ENCODE measurements at places on chromosomes 16 and 17.

DNA sequence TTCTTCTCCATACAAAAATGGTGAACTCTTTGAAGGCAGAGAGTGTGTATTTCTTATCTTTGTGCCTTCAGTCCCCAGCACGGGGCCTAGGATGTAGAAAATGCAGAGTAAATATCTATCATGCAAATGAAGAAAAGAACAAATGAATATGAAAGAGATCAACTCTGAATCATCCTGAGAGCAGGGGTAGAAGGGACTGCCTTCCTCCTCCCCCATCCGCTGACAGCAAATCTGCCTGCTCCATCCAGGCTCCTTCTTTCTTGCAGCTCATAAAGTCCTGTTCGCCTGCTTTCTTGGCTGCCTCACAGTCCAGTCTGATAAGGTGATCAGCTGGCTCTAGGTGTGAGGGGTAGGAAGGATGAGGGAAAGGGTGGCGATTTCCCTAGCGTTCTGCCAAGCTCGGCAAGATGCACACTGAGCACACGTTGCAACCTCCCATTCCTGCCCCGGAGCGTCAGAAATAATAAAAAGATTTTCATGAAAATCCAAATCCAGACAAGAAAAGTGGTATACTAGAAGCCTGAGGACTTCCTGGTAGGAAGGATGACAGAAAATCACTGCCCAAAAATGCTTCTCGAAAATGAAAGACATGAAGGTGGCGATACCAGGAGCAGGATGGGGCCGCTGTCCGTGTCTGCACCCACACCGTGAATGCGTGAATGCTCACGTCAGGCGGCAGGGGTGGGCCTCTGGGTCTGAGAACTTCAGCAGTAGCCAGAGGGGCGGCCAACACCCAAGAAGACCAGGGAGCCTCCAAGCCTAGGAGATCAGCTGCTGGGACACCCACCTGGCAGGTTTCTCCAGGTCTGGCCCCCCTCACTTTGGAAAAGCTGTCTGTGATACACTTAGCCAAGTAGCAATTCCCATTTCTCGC, 67.1 kb downstream of the VPS53 start:
- peak; percentile 18 for DNase-seq

DNA sequence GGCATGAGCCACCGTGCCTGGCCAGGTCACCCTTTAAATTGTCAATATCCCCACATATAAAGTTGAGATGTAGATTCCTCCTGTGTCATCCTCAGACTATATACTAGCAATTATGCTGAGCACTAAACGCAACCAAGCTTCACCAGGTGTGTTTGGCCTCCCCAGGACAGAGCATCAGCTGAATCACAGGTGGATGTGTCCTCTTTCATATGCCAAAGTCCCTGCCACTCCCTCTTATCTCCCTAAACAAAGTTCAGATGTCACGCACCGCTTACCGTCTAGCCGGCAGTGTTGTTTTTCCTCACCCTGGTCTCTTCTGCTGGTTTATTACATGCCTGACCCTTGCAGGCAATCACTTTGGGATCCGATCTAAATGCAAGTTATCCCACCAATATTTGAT, 43.8 kb upstream of the ARHGAP44 start:
- DNase-seq = no peak

- DNase-seq = peak; percentile 95
These were observed at the start of gene POLR2A for GRCh38 chr17:7484067-7484918. TSS of gene POLR2A (plus strand) at chr17:7484366.

DNA sequence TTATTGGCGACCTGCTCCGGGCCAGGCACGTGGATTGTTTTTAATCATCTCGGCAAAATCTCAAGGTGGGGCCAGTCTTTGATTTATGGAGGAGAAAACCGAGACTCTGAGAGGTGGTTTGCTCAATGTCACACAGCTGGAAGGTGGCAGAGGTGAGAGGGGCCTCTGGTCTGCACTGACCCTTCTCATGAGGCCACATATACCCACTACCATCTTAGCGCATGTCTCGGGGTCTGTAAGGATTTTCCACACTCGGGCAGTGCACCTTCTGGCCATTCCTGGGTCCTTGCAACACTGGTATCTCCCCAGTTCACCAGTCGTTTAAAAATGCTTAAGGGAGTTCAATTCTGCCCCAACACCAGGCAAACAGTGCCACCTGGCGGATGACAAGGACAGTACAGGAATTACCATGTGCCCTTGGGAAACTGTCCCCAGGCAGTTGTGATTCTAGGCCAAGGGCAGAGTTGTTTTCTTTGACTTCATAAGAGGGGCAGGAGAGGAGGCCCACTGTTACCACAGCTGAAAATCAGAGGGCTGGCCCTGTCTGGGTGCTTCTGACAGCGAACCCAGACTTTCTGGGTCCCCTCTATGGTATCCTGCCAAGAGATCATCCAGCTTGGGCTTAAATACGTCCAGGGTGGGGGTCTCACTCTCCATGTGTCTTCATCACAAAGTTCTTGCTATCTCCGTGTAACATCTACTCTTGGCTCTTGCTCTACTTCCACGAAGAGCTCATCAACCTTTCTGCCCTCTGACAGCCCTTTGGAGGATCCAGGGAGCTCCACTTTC, 39.4 kb upstream of the RAI1 start:
- DNase-seq = peak; percentile 89

GRCh38 chr17:39643271-39643670, 6.3 kb downstream of the STARD3 start:
- no peak for DNase-seq
